WERI-Rb-1 (cell line): ENCODE measurements at places on chromosomes 11 and 22.

GRCh38 chr11:1087961-1088926 is 13.6 kb downstream of the MUC2 start:
- DNase-seq, result no peak

DNA sequence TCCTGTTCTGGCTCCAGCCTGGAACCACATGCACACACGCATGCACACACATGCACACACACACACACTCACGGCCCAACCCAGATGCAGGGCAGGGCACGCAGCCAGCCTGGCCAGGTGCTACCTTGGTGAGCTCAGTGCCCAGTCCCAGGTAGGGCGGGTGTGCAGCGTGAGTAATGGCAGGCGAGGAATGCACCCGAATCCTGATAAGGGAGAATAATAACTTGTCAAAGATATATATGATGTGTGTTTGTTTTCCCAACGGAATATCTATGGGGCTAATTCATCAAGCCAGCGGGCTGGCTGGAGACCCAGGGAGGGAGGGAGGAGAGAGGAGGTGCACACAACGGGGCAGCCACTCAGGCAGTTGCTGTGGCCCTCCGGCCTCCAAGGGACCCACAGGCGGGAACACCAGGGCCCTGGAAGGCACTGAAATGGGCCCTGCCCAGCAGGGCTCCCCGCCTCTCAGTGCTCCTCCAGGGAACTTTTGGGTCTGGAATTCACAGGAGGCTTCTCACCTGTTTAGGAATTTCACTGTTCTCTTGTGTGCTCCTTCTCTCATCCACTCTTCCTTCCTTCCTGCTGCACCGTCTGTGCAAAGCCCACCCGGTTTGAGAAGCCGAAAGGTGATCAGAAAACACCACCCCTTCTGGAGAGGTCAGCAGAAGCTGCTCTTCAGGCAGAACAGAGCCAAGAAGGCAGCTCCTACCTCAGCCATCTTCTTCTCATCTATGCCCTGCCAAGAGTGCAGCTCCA is 79.0 kb downstream of the BUD13 start:
- DNase-seq, result no peak

DNA sequence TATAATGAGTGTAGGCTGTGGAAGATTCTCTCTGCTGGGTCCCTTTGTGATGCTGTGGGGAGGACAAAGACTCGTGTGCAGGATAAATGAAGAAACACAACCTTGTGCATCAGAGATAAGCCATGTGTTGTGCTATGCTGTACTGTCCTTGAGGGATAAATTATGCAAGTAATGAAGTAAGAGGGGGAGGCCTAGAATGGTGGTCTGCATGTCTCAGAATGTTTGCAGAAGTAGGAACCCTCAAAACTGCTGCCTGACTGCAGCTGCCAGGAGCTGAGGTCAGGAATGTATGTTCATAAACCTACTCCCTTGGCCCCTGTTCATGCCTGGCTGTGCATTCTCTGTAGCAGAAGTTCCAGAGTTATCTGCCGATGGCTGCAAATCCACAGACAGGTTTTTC is 4.6 kb upstream of the SMCO4 start:
- no peak for DNase-seq

- DNase-seq, result peak; percentile 42
These were observed 7.6 kb downstream of the TMEM121B start for GRCh38 chr22:17113600-17113999.
